B cell (primary cell): ENCODE measurements at places on chromosomes 12 and 14. TPM values are rescaled to one million over a fixed set of nuclear protein-coding genes. Genes with fewer than 3 reads are reported as not detected.

The SAMD15 gene
- 0.03 and 0.07 TPM in 2 replicates for polyA plus RNA-seq

- no peaks in the 10 kb centered on the region for H3K27me3 ChIP-seq
- H3K4me1 ChIP-seq: no peaks in the 10 kb centered on the region
- H3K27ac ChIP-seq: no peak overlapping the region
These were observed 61.2 kb downstream of the PAWR start for GRCh38 chr12:79629561-79629960.

DNA sequence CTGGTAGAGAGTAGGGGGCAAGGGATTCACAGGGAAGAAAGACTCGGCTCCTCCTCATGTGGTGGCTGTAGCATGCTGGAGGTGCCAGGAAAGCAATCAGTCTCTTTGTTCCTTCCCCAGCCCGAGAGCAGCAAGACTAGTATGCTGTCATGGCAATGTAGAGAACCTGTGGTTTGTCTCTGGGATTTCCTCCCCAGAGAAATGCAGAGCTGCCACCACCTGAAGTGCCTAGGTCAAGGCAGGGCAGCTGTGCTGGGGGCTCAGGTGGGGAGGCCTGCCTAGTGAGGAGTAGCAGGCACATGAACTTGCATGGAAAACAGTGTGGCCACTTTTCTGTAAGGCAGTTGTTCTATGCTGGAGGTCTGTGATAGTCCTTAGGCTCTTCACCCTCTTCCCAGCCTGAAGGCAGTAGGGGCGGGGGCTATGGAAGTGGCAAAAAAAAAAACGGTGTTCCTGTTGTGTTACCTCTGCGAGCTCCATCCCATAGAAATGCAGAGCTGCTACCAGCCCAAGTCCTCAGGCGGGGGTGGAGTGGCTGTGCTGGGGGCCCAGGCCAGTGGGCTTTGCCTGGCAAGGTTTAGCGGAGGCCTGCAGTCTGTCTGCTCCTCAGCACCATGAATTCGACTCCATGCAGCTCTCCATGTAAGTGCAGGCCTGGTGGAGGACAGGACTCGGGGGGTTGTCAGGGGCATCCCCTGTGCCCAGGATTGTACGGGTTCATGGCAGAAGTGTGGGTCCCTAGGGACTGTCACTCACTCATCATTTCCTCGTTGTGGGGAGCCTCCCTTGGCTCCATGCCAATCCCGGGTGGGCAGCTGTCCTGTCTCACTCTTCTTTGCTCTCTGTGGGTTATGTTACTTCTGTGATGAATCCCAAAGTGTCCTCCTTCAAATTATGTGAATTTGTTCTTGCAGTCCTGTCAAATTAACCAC, 4.1 kb upstream of the CLEC4D start:
- DNase-seq: peak; percentile 42
- H3K27me3 ChIP-seq: no peaks in the 10 kb centered on the region
- no peak overlapping the region for H3K4me3 ChIP-seq
- no peaks in the 10 kb centered on the region for H3K36me3 ChIP-seq
- H3K4me1 ChIP-seq: peaks cover 10% of the 10 kb centered on the region

DNA sequence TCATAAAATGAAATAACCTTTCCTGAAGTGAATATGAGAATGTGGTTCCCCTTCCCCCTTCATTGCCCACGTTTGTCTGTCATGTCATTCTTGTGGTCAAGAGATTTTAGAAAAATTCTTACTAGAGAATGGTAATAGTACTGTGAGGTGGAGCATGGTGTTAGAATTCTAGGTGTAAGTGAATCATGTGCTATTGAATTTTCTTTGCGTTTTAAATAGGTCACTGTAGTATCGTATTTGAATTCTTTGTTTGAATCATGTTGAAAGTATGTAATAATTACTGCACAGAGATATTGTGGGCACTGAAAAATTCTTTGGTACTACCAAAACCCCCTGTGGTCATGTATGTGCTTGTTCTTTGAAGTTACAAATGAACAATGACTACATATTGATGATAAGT, 49.9 kb downstream of the FUT8 start:
- H3K27me3 ChIP-seq: no peaks in the 10 kb centered on the region
- peaks cover 17% of the 10 kb centered on the region for H3K36me3 ChIP-seq
- no peak overlapping the region for H3K4me3 ChIP-seq
- no peak for DNase-seq
- H3K4me1 ChIP-seq: peaks cover 16% of the 10 kb centered on the region

The INSM2 gene
- not detected in 2 replicates for polyA plus RNA-seq

DNA sequence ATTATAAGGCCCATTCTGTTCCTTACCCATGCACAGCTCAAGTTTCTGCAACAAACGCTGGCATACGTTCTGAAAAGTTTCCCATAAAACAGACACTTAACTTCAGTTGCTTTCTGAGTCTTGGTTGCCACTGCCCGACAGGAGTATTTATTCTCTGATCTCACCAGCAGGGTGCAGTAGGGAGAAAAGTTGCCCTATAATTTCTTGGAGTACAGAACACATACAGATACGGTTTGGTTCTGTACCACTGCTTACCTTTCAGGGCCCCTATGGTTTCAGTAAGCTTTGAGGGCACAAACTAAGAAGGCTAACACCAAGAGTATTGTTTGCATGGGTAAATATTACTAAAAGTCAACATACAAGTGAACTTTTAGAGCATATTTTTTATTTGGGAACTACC, 77.9 kb downstream of the SPATA7 start:
- no peaks in the 10 kb centered on the region for H3K4me1 ChIP-seq
- H3K36me3 ChIP-seq: no peaks in the 10 kb centered on the region
- H3K27ac ChIP-seq: no peak overlapping the region
- H3K4me3 ChIP-seq: no peak overlapping the region
- no peaks in the 10 kb centered on the region for H3K27me3 ChIP-seq
- DNase-seq: no peak

DNA sequence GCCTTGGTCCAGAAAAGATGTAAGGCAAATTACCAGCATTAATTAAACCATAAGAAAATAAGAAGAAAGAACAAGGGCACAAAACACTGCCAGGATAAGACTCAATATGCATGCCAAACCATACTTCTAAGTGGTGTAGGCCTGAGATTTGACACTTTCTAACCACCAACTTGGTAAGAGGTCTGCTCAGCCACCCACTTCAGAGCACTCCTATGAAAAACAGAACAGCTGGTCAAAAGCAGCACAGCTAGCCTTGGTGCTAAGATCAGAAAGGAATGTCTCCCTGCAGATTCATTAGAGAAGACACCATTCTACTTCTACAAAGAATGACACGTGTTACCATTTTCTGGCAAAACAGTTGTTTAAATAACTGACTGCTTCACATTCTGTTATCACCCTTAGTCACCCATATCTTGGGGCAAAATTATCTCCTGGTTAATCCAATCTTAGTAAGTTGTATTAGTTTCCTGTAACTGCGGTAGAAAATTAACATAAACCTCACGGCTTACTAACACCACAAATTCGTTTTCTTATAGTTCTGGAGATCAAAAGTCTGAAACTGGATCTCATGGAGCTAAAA, 13.2 kb downstream of the RPS6KA5 start:
- peaks cover 3% of the 10 kb centered on the region for H3K36me3 ChIP-seq
- no peak for DNase-seq
- H3K4me3 ChIP-seq: no peak overlapping the region
- peaks cover 35% of the 10 kb centered on the region for H3K4me1 ChIP-seq
- H3K27ac ChIP-seq: peak overlapping the region; percentile 25

The LRIG3 gene
- polyA plus RNA-seq: 0.03 and 0.13 TPM in 2 replicates

The TAS2R20 gene
- polyA plus RNA-seq: 1.0 and 1.7 TPM in 2 replicates

- no peaks in the 10 kb centered on the region for H3K36me3 ChIP-seq
- no peak for DNase-seq
- peak overlapping the region; percentile 82 for H3K4me3 ChIP-seq
- peak overlapping the region; percentile 100 for H3K27ac ChIP-seq
- no peaks in the 10 kb centered on the region for H3K27me3 ChIP-seq
- peaks cover 31% of the 10 kb centered on the region for H3K4me1 ChIP-seq
These were observed 133.5 kb upstream of the KRAS start for GRCh38 chr12:25384038-25384892.

GRCh38 chr12:13950502-13950901, 30.9 kb downstream of the GRIN2B start:
- no peaks in the 10 kb centered on the region for H3K4me1 ChIP-seq
- H3K36me3 ChIP-seq: no peaks in the 10 kb centered on the region
- peaks cover 7% of the 10 kb centered on the region for H3K27me3 ChIP-seq
- DNase-seq: no peak
- no peak overlapping the region for H3K27ac ChIP-seq
- no peak overlapping the region for H3K4me3 ChIP-seq

GRCh38 chr14:94058128-94058673, 22.8 kb downstream of the DDX24 start:
- peaks cover 92% of the 10 kb centered on the region for H3K36me3 ChIP-seq
- H3K4me1 ChIP-seq: peaks cover 9% of the 10 kb centered on the region
- DNase-seq: no peak
- no peak overlapping the region for H3K27ac ChIP-seq

The NRL gene
- 4.8 and 7.0 TPM in 2 replicates for polyA plus RNA-seq

- H3K27me3 ChIP-seq: no peaks in the 10 kb centered on the region
- H3K4me1 ChIP-seq: no peaks in the 10 kb centered on the region
- no peak overlapping the region for H3K27ac ChIP-seq
- no peak for DNase-seq
These were observed 36.7 kb downstream of the SLC25A47 start for GRCh38 chr14:100359881-100360280.

- DNase-seq: no peak
- peaks cover 39% of the 10 kb centered on the region for H3K4me1 ChIP-seq
- H3K27me3 ChIP-seq: peaks cover 20% of the 10 kb centered on the region
- H3K4me3 ChIP-seq: peak overlapping the region; percentile 28
These were observed 3.5 kb upstream of the NFE2 start for GRCh38 chr12:54304187-54304810.
